MV-4-11 (cell line): ENCODE measurements at places on chromosomes 3 and 15.

GRCh38 chr3:14780927-14781507 is 37.7 kb upstream of the FGD5 start:
- peak; percentile 40 for DNase-seq

GRCh38 chr15:101086394-101087171 is 165.3 kb downstream of the CHSY1 start:
- DNase-seq = peak; percentile 66

GRCh38 chr3:96813820-96814650 is at the start of gene EPHA6:
TSS of gene EPHA6 (plus strand) at chr3:96814594.
- no peak for DNase-seq

GRCh38 chr15:91227766-91228165 is 127.7 kb downstream of the SV2B start:
- no peak for DNase-seq

DNA sequence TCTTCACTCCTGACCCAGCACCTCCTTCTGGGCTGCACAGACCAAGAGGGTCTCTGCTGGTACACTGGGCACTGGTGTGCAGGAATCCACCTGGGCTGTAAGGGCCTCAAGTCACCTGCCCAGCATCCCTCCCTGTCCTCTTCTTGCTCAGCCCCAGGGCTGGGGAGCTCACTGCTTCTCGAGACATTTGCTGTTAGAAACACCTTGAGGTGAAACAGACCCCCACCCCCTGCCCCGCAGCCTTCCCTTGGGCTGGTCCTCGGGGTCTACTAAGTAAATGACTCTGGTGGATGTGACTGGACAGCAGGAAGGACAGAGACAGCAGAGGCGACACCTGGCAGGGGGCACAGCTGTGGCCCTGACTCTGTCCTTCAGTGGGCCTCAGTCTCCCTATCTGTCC is 29.1 kb downstream of the LOXL1 start:
- no peak for DNase-seq

DNA sequence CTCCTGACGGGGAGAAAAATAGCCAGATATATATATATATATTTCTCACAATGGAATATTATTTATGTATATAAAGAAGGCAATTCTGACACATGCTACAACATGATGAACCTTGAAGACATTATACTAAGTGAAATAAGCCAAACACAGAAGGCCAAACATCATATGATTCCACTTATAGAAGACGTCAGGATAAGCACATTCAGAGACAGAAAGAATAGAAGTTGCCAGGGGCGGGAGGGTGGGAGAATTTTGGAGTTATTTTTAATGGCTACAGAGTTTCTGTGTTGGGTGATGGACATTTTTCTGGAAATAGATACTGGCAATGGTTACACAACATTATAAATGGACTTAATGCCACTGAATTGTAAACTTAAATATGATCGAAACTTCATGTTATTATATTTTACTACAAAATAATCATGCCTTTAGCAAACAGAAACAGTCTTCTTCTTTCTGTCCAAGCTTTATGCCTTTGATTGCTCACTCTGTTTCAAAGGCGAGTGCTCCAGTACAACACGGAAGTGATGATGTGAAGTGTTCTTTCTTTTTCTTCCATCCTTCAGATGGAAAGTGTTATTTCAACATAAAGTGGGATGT is 514.0 kb downstream of the OCA2 start:
- no peak for DNase-seq

DNA sequence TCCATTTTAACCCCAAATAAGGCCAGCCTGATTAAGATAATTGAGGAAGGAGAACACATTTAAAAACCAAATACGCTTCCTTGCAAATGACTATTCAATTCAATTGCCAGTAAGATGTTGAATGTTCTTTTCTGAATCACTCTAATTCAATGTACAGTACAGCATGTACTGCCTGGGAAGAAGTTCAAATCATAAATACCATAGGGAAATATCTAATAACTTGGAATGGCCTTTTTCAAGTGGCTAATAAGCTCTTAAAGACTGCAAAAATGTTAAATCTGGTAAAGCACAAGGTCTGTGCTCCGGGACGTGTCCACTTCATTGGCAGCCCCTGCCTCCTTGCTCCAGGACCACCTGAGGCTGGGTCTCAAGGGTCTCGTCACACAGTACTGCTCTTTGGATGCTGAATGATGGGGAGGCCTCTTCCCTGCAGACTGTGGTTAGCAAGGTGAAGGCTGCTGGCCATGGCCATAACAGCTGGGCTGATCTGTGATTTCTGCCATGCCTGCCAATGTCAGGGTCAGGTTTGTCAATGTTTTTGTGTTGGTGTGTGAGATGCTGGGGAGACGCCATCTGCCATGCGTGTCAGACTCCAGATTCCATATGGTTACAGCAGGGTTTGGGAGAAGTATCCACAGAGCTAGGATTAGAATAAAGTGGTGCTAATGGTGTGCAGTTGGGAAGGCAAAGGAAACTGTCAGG is 300.5 kb downstream of the ADAMTS17 start:
- DNase-seq = no peak

GRCh38 chr3:140922634-140923033 is 19.0 kb upstream of the SLC25A36 start:
- no peak for DNase-seq

DNA sequence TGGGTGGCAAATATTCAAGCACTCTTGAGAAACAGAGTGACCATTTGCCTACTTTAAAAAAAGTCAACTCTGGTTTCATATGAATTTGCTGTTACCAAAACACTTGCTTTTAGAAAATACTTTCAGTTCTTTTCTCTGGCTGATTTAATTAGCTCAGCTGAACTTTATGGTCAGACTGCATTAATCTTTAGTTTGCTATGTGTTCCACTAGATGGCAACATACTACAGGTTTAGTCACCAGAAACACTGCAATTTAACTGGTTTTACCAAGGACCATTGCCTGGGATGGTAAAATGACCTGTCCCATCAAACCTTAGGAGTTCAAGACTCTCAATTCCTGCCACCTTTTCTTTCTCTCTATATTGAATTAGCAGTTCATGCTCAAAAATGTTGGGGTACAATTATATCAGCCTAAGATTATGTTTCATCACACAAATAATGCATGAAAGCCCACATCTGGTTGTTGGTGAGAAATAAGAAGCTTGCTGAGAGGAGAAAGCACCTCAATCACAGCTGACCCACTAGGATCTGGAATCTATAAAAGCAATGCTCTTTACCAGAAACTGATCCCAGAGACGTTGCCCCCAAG is 14.2 kb downstream of the EIF4E3 start:
- peak; percentile 69 for DNase-seq

DNA sequence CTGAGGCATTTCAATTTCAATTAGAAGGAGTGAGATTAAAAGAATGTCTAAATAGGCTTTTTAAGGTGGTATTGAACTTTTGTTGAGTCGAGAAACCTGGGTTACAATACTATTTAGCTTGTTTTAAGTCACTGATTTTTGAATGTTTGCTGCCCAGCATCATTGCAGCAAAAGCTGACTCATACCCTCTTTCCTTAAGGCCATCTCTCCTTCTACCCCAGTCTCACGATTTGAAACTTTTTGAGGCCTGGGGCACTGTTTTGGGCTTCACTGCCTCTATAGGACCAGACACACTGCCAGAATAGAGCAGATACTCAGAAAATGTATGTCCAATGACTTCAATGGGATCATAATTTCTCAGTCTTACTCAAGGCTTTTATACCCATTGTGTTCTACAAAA is 319.6 kb upstream of the TGFBR2 start:
- no peak for DNase-seq

GRCh38 chr15:96181873-96182301 is 148.6 kb upstream of the NR2F2 start:
- no peak for DNase-seq

DNA sequence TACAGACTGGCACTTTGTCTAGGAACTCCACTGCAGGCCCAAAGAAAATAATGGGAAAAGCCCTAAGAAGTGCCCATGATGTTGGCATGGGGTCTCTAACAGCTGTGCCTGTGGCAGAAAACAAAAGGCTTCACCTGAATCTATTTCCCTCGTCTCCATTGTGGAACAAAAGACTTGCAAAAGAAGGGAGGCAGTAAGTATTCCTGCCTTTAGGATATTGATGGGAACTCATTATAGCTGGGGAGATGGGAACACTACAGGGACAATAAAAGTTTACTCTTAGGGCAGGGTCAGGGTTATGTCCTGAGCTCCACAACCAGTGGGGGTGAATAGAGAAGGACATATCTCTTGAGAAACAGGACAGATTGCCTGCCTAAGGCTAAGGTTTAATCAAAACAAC is 930.6 kb upstream of the EPHA6 start:
- no peak for DNase-seq
